Activated CD8-positive, alpha-beta T cell treated with anti-CD3 and anti-CD28 coated beads, Interleukin-2, amount 10 ng/mL, durations not matched to agents 7 days and 5 days (primary cell): ENCODE measurements at places on chromosomes 3 and 15.
A peak's percentile ranks its signal among the peaks of the same experiment; 100 is the strongest.

DNA sequence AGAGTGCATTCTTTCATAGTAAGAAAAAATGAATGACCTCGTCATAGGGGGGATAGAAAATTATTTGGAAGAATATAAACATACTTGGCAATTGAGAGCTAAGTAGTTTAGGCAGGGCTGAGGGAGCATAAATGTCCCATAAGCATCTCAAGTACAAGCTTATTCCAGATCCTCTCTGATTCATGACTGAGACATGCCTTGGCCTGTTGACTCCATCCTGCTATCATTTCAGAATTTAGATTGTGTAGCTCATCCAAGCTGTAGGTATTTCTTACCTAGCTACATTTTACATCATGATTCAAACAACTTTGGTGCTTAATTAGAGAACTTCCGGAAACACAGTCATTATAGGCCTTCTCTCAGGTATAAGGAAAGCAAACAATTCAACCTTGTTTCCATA is 12.3 kb downstream of the POGLUT1 start:
- no peak for DNase-seq

GRCh38 chr3:9342696-9343095 is 20.2 kb upstream of the THUMPD3 start:
- no peak for DNase-seq

DNA sequence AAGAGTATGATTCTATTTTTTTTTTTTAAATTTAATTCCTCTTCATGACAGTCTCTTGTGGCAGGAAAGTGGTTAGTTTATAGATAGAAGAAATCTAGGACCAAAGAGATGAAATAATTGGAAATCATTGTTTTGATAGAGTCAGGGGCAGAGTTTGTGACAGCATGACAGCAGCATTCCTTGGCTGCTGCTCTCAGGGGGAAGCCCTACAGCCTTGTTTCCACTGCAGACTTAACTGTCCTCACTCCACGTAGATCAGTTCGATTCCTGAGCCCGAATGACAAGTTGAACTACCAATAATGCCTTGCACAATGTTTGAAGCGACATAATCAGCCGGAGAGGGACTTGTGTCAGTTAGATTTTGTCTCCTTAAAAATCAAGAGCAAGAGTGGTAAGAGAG is 189.0 kb upstream of the ICE2 start:
- DNase-seq = no peak

DNA sequence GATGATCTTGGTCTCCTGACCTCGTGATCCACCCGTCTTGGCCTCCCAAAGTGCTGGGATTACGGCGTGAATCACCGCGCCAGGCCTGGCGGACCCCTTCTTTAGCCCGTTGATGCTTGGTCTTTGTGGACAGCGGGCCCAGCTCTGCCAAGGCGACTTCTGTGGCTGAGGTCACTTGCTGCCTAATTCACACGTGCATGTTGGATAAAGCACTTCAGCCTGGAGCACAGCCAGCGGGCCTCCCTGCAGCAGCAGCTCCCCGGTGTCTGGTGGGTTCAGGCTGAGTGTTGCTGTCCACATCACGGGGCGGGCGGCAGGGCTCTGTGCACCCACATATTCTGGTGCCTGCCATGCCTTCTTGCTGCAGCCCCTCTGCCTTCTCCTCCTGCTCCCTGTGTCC is 88.4 kb downstream of the DGKG start:
- no peak for DNase-seq

DNA sequence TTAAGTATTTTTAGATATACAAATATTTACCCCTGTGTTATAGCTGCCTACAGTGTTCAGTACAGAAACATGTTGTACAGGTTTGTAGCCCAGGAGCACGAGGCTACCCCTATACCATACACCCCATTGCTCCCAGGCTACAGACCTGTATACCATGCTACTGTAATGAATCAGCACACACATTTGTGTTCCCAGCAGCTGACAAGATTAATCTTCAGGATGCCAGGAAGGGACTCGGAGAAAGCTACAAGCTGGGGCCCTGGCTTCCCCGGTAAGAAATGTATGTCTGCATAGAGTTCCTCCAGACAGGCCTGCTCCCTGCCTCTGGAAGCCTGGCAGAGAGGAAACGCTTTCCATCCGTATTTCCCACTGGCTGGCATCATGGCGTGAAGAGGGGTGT is 136.5 kb downstream of the XXYLT1 start:
- DNase-seq = no peak

GRCh38 chr3:32323604-32324003 is 68.0 kb upstream of the CMTM7 start:
- no peak for DNase-seq

DNA sequence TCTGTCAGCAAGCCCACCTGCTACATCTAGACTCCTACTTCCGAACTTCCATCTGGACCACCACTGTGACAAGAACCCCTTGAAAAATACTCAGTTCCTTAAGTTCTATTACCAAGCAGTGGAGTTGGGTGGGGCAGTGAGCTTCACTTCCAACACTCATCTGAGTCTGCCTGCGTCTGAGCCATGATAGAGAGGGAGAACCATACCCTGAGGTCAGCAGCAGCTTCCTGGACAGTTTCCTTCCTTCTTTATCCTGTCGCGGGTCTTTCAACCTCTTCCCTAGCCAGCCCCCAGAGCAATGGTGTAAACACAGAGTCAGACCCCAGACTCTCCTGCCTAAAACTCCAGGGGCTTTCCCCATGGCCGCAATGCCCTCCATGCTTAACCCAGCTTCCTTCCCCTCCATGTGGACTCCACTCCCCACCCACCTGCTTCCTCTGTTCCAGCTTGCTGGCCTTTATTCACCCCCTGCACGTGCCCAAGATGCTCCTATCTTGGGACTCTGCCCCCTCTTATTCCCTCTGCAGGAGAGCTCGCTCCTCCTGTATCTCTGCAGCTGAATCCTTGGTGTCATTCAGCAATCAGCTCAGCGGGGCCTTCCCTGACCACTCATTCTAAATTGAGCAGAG is 211.2 kb downstream of the SHQ1 start:
- no peak for DNase-seq

GRCh38 chr3:101340591-101340990 is 20.2 kb upstream of the IMPG2 start:
- no peak for DNase-seq

GRCh38 chr3:104461431-104461830 is 905.3 kb upstream of the ALCAM start:
- DNase-seq = no peak

DNA sequence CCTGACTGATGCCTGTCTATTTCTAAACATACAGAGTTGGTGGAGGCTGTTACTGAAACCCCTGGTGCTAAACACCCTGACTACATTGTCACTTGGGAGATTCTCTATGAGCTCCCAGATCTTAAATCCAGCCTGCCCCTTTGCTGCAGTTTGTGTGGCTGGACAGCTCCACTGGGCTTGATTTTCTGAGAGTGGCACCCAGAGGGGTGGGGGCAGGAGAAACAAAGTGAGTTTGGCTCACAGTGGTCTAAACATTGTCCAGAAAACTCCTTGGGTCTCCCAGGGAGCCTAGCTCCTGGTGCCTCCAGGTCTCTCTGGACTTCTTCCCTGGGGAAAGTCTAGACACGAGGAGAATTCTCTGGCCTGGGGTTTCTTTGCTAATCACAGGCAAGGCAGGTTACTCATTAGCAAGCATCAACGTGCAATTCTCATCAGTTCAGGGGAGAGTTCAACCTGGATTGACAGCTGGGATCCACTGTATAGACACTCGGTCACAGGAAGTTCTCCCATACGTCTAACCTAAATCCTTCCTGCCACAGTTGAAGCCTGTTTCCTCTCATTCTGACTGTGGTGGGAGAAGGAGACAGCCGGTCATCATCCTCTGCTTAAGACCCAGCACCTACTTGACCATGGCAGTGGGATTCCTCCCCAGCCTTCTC is 7.1 kb upstream of the DLL4 start:
- no peak for DNase-seq

DNA sequence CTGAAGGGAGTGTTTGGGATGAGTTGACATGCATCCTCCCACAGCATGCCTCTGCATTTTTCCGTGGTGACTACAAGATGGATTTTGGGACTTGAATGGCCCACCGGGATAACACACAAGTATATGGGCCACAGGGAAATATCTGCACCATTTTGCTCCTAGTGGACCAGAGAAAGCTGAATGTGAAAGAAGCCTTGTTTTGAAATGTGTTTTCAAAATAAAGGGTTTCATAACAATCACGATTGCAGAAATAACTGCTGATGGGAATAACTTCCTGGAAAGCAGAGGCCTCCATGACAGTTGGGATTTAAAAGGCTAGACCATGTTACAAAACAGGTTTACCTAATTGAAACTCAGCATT is 77.5 kb upstream of the PRR23C start:
- no peak for DNase-seq

GRCh38 chr3:111782447-111782782 is 76.7 kb upstream of the PHLDB2 start:
- no peak for DNase-seq

- no peak for DNase-seq
Observed at GRCh38 chr3:13770170-13771169, 109.4 kb downstream of the WNT7A start.

DNA sequence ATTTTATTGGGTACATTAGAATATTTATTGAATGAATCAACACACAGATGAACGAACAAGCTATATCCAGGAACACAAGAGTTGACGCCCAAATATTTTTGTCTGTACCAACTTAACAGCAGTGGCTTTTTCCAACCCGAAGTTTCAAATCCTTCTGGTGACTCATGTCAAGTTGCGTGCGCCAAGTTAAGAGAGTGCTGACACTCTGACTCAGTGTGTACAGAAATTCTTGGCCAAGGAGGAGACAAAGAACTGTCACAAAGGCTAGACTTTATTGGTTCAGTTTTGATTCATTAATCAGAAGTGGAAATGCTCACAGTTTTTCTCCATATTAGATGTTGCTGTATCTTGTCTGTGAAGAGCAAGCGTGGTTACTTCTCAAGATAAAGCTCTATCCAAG is 59.6 kb upstream of the TSC22D2 start:
- DNase-seq = no peak

GRCh38 chr3:120726791-120727190 is 15.5 kb downstream of the RABL3 start:
- no peak for DNase-seq

- DNase-seq = no peak
Observed at GRCh38 chr3:172569128-172570008, 46.1 kb upstream of the TNFSF10 start.

GRCh38 chr3:38095669-38096483 is 41.1 kb downstream of the ACAA1 start:
- no peak for DNase-seq

GRCh38 chr3:131200636-131201199 is 174.0 kb downstream of the NEK11 start:
- no peak for DNase-seq

DNA sequence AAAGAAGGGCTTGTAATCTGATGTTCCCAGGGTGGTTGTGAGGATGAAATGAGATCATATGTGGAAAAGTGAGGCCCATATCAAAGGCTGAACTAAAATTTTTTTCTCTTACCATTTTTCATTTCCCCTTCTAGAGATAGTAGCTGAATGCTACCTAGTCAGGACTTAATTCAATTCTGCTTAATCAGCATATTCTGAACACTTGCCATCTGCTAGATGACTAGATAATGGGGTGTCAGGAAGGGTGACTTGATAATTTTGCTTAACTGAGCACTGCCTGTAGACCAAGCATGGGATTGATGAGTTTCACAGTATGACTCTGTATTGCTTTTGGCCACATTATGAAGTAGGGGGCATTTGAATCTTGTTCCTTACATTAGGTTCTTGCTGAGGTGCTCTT is 136.2 kb downstream of the CHST2 start:
- no peak for DNase-seq

- DNase-seq = no peak
Observed at GRCh38 chr15:60758961-60759729, 280.2 kb upstream of the ICE2 start.

- DNase-seq = no peak
Observed at GRCh38 chr3:24605511-24606028, 110.9 kb upstream of the THRB start.

- no peak for DNase-seq
Observed at GRCh38 chr3:124386996-124387595, 343.2 kb upstream of the UMPS start.

GRCh38 chr3:16286161-16286560 is 21.1 kb downstream of the OXNAD1 start:
- DNase-seq = peak; percentile 85
